ENCODE measurements at places on chromosomes 2 and 18.

- DNase-seq: no peak
Measured at GRCh38 chr18:38843291-38843690, 1277.7 kb upstream of the CELF4 start.

- DNase-seq: no peak
Measured at GRCh38 chr2:109304731-109305470, 175.9 kb downstream of the SH3RF3 start.

DNA sequence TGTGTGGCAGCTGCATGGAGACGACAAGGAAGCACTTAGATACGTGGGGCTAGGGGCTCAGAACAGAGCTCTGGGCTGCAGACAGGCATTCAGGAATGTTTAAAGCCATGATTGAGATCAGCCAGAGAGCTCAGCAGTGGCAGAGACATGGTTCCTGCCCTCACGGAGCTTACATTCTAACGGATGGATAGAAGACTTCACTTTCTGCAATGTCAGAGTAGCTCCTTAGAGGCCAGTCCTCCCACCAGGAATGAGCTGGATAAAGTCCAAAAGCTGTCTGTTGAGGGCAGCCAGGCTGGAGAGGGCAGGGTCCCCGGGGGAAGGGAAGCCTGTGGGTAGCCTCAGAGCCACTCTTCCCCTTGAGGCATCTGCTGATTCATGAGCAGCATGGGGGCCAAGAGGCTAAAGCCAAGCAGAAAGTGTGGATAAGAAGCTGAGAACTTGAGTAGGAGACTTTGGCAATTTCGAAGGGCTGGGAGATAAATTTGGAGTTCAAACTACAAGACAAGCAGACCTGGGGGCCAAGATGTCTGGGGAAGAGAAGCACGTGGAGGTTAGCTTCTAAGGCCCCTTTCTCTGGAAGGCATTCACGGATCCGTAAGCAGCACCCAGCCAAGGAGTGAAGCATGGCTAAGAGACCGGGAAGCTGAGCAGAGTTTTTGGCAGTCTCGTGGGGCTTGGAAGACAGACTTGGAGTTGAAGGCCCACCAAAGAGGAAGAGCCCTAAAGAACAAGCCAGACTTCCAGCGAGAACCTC lies 9.7 kb upstream of the CIB4 start:
- DNase-seq: no peak

DNA sequence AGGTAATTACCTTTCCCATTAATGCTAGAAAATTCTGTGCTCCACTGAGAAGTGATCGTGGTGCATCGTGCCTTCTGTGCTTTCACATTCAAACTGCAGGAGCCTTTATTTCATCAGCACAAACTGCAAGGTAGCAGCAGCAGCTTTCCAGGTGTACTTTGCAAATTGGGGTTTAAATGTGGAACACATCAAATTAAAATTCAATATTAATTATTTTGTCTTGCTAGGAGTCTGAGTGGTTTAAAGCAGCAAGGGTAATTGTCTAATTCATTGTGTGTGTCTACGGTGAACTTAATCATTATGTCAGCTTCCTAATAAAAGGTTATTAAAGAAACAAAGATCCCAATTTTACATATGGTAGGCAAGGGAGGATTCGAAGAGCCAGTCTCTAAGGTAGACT lies 180.8 kb upstream of the ATP5MC3 start:
- no peak for DNase-seq

DNA sequence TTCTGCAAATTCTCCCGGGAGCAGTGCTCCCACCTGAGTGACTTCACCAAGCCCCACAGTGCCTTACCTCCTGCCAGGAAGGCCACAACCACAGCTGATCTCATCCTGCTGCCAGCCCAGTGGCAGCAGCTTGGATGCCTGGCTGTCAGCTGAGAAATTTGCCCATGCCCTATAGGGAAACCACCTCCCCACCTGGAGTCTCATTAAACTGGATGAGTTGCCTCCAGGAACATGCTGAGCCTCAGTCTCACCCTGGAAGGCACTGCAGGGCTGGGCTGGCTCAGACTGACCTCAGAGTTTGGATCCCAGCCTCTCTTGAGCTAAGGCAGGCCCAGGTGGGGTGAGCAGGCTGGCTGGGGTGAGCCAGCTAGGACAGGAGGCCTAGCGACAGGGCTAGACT lies 23.3 kb downstream of the REEP1 start:
- DNase-seq: no peak

DNA sequence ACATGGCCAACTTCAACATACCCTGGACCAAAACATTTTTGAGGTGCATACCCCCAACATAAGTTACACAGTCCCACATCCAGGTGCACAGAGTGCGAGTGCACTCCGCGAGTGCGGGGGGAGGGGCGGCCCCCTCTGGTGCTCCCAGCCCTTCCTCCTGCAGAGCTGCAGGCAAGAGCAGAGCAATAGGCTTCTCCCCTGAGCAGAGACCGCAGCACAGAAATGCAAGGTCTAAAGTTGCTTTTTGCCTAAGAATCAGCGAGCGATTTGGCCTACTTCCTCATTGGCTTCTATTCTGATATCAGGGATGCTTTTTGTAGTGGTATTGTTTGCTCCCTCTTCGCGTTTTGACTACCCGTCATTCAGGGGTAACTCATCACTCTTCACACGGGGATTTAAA lies 40.6 kb downstream of the BOLA3 start:
- no peak for DNase-seq

- DNase-seq: no peak
Measured at GRCh38 chr2:241680827-241681599, 5.6 kb downstream of the DTYMK start.

DNA sequence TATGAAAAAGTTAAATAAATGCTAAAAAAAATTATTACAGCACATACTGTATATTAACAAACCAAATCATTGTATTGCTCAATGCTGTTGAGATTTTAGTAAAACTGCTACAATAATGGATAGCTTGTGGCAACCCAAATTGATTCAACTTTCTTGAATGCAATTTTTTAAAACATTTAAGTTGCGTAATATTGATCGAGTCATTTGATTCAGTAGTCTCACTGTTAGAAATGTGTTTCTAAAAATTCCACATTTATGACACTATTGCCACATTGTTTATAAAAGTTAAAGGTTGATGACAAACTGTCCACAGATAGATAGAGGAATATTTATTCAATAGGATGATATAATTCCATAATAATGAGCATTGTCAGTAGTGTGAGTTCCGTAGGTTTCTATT lies 640.7 kb upstream of the CRIM1 start:
- no peak for DNase-seq

DNA sequence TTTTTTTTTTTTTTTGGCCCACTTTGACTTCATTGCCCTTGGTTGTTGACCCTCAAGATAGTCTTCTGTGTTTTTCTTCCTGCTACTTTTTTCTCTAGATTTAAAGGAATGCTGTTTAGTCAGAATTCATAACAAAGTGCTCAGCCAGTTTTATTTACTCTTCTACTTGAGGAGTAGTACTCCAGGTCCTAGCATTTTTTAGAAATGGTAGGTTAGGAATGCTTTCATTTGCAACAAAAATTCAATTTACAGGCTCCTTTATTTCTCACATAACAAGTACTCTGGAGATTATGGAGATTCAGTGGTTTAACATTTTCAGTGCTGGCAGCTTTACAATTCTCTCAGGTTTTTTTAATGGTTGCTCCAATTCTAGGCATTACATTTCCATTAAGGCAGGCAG lies 58.2 kb downstream of the KIAA1328 start:
- no peak for DNase-seq

DNA sequence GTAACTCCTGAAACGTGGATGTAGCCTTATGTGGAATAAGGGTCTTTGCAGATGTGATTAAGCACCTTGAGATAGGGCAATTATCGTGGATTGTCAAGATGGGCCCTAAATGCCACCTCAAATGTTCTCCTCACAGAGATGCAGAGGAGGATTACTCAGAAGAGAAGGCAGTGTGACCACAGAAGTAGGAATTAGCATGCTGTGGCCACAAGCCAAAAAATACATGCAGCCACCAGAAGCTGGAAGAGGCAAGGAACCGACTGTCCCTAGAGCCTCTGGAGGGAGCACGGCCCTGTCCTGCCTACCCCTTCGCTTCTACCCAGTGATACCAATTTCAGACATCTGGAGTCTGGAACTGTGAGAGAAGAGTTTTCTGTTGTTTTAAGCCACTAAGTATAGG lies 47.3 kb upstream of the MGAT5 start:
- no peak for DNase-seq

DNA sequence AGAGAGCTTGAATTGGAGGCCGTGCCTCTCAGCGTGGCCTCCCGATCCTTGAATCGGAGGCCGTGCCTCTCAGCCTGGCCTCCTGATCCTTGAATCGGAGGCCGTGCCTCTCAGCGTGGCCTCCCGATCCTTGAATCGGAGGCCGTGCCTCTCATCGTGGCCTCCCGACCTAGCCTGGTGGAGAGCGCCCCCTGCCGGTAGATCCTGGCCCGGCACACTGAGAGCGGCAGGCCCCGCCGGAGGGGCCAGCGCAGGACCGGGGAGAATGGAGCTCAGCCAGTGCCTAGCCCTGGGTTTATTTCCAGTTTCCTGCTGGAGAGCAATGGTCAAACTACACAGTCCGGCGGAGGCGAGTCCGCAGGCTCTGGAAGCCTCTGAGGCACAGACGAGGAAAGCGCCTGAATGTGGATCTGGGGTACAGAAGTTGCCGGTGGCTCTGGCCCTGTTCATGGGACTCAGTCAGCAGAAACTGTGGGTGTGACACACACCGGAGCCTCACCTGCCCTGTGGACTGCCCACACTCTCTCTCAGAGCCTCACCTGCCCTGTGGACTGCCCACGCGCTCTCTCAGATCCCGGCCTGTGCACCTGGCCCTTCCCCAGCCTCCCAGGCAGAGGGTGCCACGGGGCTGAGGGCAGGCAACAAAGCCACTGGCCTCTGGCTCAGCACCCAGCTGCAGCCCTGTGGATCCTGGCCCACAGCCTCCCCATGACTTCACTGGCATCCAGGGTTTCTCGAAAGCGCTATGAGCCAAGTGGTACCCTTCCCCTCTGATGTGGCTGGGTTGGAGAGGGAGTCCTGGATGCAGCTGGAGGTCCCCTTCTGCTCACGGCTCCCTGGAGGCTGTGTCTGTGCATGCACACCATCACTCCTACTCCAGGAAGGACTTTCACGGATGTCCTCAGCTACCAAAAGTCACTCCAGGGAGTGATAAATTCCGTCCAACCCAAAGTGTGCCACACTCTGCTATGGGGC lies 1.5 kb downstream of the IL36B start:
- DNase-seq: no peak

- DNase-seq: no peak
Measured at GRCh38 chr18:77087393-77088141, 45.0 kb downstream of the MBP start.

- peak; percentile 7 for DNase-seq
Measured at GRCh38 chr2:26359886-26360473, 13.4 kb upstream of the ADGRF3 start.

GRCh38 chr2:160109939-160110673 lies 47.7 kb upstream of the PLA2R1 start:
- DNase-seq: peak; percentile 85

- peak; percentile 77 for DNase-seq
Measured at GRCh38 chr2:45009303-45009927, at the start of gene SIX2. Gene SIX2, minus strand, starts transcription at chr2:45009452. Its CDS starts 342 bp downstream, at chr2:45009110.

- no peak for DNase-seq
Measured at GRCh38 chr2:140442319-140442718, 1662.1 kb upstream of the NXPH2 start.

DNA sequence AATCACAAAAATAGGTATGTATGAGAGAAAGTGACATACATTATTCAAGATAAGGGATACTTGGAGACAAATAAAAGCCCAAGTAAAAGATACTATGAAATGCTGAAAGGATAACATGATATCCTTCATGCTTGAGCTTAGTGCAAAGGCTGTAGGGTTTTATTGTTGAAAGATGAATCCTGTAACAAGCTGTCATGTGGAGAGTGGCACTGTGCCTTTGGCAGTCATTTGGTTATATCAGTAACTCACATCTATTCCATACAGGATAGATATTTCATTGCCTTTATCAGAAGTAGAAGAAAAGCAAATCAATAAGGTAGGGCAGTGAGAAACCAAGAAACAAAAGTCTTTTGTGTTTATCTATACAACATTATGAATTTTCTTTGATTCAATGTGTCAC lies 211.0 kb downstream of the ZNF385B start:
- DNase-seq: no peak

Data from hematopoietic multipotent progenitor cell treated with erythropoietin and hydrocortisone succinate and interleukin-3 and kit ligand, for 4 days (in vitro differentiated cells).